Occipital lobe (tissue), 3 donors: ENCODE measurements at places on chromosomes 1 and 21. TPM values are rescaled to one million over a fixed set of nuclear protein-coding genes. Genes with fewer than 3 reads are reported as not detected.

GRCh38 chr1:201769072-201769471 lies 59.9 kb upstream of the IPO9 start:
- no peak for DNase-seq

DNA sequence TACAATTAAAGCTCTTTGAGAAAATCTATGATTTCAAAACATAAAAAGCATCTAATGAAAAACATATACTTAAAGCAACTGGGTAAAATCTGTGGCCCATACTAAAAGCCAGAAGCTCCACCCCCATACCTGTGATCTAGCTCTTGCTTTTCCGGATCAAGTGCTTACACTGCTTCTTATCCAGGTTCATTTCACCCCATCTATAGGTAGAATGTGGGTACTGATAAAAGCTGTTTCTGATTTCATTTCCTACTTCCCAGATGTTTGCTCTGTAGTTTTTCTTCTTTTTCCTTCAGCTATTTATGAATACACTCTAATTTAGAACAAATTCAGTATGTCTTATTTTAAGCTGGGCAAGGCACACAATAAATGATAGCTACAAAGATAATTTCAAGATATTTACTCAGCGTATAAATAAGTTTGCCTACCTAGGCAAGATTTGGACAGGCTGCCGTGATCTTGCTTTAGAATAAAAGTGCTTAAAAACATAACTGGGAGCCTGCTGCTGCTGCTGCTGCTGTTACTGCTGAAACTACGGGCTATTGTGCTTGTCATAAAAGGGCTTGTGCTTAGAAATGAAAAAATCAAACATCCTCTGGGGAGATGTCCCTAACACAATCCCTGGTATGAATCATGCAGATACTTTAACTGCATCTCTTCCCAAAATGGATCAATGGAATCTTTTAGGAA lies 2.1 kb downstream of the SIPA1L2 start:
- DNase-seq: no peak

GRCh38 chr1:170204121-170204520 lies 58.4 kb downstream of the NTMT2 start:
- DNase-seq: no peak

DNA sequence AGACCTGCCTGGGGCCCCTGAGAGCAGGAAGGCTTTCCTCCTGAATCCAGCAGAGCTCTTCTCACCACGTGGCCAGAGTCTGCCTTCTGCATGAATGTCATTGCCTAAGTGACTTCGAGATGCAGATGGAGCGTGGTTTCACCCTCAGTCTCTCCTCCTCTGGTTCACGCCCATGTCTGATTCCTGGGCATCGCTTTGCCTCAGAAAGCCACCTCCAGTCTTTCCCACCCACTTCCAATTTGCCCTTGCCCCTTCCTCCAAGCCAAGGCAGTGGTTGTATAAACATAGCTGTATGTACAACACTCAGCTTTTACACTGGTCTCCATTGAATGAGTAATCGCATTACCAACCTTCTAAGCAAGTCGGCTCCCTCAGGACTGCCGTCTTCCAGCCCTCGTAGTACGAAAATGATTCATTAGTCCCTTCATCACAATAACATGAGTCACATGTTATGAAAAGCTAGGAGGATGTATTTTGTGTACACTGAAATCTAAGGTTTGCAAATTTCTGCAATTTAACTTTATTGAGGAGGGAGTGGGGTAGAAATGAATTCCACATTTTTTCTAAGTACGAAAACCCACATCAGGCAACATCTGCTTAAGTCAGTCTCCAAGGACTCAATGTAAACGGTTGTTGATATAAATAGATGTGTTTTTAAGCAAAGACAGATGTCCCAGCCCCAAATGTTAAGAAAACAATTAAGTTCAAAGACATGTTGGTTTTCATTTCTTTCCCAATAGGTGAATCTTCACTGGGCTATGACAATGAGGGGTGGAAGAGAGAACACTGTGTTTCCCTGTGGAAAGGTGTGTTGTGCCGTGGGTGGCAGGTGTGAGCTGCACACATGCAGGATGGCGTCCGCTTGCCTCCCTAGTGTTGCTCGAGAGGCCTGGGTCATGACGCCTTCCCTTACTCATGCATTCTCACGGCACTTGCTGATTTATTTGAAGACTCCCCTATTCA lies 32.3 kb upstream of the ETS2 start:
- no peak for DNase-seq

- DNase-seq: no peak
Observed at GRCh38 chr21:14917762-14918161, 147.0 kb downstream of the NRIP1 start.

- no peak for DNase-seq
Observed at GRCh38 chr1:158145173-158145719, 35.4 kb upstream of the CD1D start.

HAO2 gene
- total RNA-seq: not detected

DNA sequence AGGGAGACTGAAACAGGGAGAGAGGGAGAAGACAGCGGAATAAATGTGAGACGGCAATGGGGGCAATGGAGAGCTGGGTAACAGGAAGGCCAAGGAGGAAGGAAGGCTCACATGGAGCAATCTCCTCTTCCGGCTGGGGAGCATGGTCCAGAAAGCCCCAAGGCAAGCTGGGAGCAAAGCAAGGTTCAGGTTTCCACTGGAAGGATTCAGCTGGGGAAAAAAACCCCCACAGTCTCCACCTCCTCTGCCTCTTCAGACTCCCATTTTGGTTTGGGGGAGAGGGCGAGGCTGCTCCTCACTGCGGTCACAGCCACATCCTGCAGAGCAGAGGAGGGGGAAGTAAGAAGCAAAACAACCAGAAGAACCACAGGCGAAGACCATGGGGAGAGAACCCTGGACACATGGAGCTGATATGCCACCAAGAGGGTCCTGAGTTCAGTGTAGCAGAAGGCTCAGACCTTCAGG lies 650 bp downstream of the TNFAIP8L2 start:
- no peak for DNase-seq

DNA sequence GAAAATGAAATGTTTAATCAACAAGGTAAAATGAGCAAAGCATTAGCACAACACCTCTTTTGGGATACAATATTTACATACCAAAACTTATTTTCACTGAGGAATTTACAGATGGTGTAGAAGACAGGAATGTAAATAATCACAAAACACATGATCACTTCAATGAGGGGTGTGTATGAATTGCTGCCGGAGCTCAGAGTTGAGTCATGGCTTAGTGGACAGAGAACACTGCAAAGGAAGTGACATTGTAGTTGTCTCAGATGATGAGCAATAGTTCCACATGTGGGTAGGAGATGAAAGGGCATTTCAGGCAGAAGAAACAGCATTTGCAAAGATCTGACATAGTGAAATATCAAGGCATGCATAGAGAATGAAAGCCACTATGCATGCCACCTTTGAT lies 5.6 kb upstream of the KPRP start:
- no peak for DNase-seq
